ENCODE measurements at places on chromosomes 16 and 17. TPM values are rescaled to one million over a fixed set of nuclear protein-coding genes. Genes with fewer than 3 reads are reported as not detected.

The ABCA9 gene
- total RNA-seq = 28.5 TPM

The SPAG9 gene
- total RNA-seq = 180 TPM

The DPEP3 gene
- not detected for total RNA-seq

The KRT31 gene
- not detected for total RNA-seq

The IGF2BP1 gene
- not detected for total RNA-seq

The IRF8 gene
- 3.6 TPM for total RNA-seq

GRCh38 chr17:55161935-55162555, 102.7 kb upstream of the HLF start:
- peaks cover 36% of the 10 kb centered on the region for H3K4me1 ChIP-seq
- H3K4me3 ChIP-seq = no peak overlapping the region
- no peaks in the 10 kb centered on the region for H3K27me3 ChIP-seq

GRCh38 chr16:918068-918467, 52.7 kb downstream of the LMF1 start:
- H3K4me3 ChIP-seq = no peak overlapping the region
- no peaks in the 10 kb centered on the region for H3K27me3 ChIP-seq
- H3K27ac ChIP-seq = no peak overlapping the region
- no peak for DNase-seq
- no peaks in the 10 kb centered on the region for H3K36me3 ChIP-seq
- peaks cover 10% of the 10 kb centered on the region for H3K4me1 ChIP-seq

- no peaks in the 10 kb centered on the region for H3K36me3 ChIP-seq
- H3K4me1 ChIP-seq = no peaks in the 10 kb centered on the region
- no peak overlapping the region for H3K4me3 ChIP-seq
- no peak for DNase-seq
- H3K27me3 ChIP-seq = no peaks in the 10 kb centered on the region
Measured at GRCh38 chr16:71954699-71955195, 45.5 kb downstream of the PKD1L3 start.

DNA sequence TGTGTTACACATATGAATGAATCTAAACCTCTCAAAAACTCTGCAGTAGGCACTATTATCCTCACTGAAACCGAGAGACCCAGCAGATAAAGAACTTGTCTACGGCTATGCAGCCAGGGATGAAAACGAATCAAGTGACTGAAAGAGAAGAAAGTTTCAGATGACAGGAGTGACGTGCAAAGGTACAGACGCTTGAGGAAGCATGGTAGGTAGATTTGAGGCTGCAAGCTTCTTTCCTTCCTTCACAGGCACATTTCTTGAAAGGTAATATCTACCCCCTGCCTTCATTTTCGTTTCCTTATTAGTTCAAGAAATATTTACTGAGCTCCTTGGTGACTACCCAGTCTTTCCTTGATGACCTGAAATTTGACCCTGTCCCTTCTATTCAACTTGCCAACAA, 211.5 kb upstream of the AXIN2 start:
- no peak overlapping the region for H3K27ac ChIP-seq
- H3K4me1 ChIP-seq = no peaks in the 10 kb centered on the region
- H3K27me3 ChIP-seq = no peaks in the 10 kb centered on the region
- DNase-seq = no peak
- H3K36me3 ChIP-seq = no peaks in the 10 kb centered on the region

GRCh38 chr17:76451506-76451905, 1.4 kb downstream of the UBE2O start:
- no peaks in the 10 kb centered on the region for H3K27me3 ChIP-seq
- no peak overlapping the region for H3K4me3 ChIP-seq
- H3K4me1 ChIP-seq = peaks cover 34% of the 10 kb centered on the region
- H3K36me3 ChIP-seq = no peaks in the 10 kb centered on the region

DNA sequence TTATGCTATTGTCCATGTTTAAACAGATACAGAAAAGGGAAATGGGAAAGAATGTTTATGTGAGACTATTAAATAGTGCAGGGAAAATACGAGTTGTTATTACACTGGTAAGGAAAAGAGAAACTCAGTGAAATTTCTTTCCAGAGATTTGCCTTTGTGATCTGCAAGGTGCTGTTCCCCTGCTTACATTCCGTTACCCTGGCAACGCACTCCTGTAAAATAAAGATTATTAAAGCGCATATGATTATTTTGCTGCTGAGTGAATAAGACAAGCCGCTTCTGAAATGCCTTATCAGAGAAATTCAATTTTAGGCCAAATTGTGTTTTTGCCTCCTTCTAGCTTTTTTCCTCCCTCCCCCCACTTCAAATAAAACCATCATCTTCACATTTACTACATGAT, 328.6 kb upstream of the PMFBP1 start:
- H3K4me3 ChIP-seq = no peak overlapping the region
- H3K27me3 ChIP-seq = no peaks in the 10 kb centered on the region
- DNase-seq = no peak
- H3K36me3 ChIP-seq = no peaks in the 10 kb centered on the region
- H3K27ac ChIP-seq = no peak overlapping the region
- no peaks in the 10 kb centered on the region for H3K4me1 ChIP-seq

- H3K4me3 ChIP-seq = no peak overlapping the region
- no peaks in the 10 kb centered on the region for H3K27me3 ChIP-seq
- no peaks in the 10 kb centered on the region for H3K36me3 ChIP-seq
- DNase-seq = no peak
Measured at GRCh38 chr17:44549686-44550085, 7.6 kb upstream of the FZD2 start.

- H3K27ac ChIP-seq = no peak overlapping the region
- H3K36me3 ChIP-seq = no peaks in the 10 kb centered on the region
- no peak overlapping the region for H3K4me3 ChIP-seq
- H3K27me3 ChIP-seq = no peaks in the 10 kb centered on the region
- peaks cover 29% of the 10 kb centered on the region for H3K4me1 ChIP-seq
Measured at GRCh38 chr17:83056583-83057396, 22.6 kb upstream of the METRNL start.

- H3K4me3 ChIP-seq = no peak overlapping the region
- H3K27me3 ChIP-seq = no peaks in the 10 kb centered on the region
- no peaks in the 10 kb centered on the region for H3K36me3 ChIP-seq
- DNase-seq = no peak
- no peaks in the 10 kb centered on the region for H3K4me1 ChIP-seq
Measured at GRCh38 chr17:45718791-45719190, 65.3 kb upstream of the CRHR1 start.

GRCh38 chr16:68470461-68471150, 22.3 kb upstream of the SMPD3 start:
- no peaks in the 10 kb centered on the region for H3K27me3 ChIP-seq
- no peak overlapping the region for H3K27ac ChIP-seq
- H3K4me1 ChIP-seq = peaks cover 18% of the 10 kb centered on the region
- no peak for DNase-seq
- no peaks in the 10 kb centered on the region for H3K36me3 ChIP-seq
- no peak overlapping the region for H3K4me3 ChIP-seq

DNA sequence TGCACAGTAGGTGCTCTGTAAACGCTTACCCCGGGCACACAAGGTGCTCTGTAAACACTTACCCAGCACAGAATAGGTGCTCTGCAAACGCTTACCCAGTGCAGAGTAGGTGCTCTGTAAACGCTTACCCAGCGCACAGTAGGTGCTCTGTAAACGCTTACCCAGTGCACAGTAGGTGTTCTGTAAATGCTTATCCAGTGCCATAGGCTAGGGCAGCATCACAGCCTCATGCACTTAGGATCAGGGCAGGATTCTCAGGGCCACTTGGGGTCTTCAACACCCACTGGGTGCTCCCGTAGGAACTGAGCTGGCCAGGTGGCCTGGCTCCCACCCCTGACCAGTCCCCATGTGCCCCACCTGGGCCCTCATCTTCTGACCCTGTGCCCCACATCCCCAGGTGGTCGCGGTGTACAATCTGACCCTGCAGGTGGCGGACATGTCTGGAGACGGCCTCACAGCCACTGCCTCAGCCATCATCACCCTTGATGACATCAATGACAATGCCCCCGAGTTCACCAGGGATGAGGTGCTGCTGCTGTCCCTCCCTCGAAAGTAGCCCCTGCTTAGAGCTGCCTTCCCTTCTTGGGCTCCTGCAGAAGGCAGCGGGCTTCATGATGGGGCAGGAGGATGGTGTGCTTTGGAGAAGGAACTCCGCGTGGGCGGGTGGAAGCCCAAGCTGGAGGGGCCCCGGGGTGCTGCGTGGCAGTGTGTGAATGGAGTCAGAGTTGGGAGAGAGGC, 13.1 kb downstream of the SLC22A31 start:
- DNase-seq = no peak
- peaks cover 7% of the 10 kb centered on the region for H3K4me1 ChIP-seq
- H3K36me3 ChIP-seq = no peaks in the 10 kb centered on the region
- H3K4me3 ChIP-seq = no peak overlapping the region

GRCh38 chr16:47660540-47660939, 199.4 kb downstream of the PHKB start:
- no peaks in the 10 kb centered on the region for H3K27me3 ChIP-seq
- H3K4me3 ChIP-seq = no peak overlapping the region
- peaks cover 13% of the 10 kb centered on the region for H3K36me3 ChIP-seq
- no peaks in the 10 kb centered on the region for H3K4me1 ChIP-seq
